ENCODE measurements at places on chromosomes 13 and 19.

DNA sequence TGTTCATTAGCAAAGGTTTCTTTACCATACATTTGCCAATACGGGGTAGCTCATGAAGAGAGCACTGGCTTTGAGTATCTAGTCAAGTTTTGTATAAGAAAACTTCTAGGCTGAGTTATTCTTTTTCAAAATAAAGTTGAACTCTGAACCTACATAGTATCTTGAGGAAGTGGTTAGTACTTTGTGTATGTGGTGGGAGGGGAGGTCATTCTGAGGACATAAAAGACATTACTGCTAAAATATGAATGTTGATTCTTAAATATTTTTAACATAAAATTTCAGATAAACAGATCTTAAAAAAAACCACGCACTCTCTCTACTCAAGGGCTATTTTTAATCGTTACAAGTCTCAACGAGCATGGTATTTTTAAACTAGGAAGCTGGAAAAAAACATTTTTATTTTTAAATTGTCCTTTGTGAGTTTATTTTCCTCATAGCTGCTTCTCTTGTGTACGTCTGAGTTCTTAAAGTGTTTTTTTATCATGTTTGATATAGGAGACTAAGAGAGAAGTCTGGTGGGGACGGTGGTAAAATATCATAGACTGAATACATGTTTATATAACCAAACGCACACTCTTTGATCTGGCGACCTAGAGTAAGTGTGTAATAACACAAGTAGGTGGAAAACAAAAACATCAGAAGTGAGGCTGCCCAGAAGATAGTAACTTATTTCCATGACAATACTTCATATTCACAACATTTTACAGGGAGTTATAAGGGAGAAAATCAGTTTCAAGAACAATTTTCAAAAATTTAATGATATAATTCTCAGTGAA lies 118.0 kb upstream of the POSTN start:
- DNase-seq: no peak

GRCh38 chr19:14148751-14149410 lies 12.5 kb upstream of the ASF1B start:
- DNase-seq: no peak

DNA sequence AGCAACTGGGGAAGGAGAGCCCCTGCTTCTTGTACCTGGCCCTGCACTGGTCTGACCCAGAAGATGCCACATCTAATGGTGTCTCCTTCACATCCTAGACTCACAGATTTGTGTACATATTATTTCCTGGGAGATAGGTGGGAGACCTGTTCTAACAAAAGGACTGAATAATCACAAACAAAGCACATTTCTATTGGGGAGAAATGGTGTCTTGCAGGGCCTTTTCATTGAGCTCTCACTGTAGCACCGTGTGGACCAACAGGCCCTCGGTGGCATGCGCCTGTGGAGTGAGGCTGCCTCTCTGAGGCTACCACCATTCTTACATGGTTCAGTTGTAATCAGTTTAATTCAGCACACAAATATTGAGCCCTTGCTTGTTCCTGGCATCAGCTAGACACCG lies 989 bp upstream of the SACS start:
- peak; percentile 36 for DNase-seq

GRCh38 chr19:38015216-38015615 lies 108.2 kb downstream of the SIPA1L3 start:
- DNase-seq: no peak

DNA sequence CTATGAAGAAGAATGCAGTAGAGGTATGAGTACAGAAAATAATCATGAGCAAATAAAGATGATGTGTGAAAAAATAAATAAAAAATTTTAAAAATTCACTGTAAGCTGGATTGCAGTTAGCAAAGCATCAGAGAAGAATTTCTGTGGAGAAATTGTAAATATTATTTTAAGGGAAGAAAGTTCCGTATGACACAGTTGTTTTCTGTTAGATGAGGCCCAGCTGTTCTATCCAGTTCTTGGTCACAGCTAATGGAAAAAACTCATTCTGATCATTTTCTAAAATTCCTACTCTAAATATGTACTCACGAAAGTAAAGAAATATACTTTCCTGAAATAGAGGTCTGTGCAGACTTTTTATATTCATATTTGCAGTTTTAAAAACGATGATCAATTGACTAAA lies 578.8 kb downstream of the DCT start:
- DNase-seq: no peak

- DNase-seq: no peak
Observed at GRCh38 chr13:44355621-44356020, 18.0 kb upstream of the SERP2 start.

- no peak for DNase-seq
Observed at GRCh38 chr13:82597747-82598146, 1284.5 kb downstream of the SLITRK1 start.

- DNase-seq: no peak
Observed at GRCh38 chr19:19579533-19580361, 38.7 kb downstream of the PBX4 start.

DNA sequence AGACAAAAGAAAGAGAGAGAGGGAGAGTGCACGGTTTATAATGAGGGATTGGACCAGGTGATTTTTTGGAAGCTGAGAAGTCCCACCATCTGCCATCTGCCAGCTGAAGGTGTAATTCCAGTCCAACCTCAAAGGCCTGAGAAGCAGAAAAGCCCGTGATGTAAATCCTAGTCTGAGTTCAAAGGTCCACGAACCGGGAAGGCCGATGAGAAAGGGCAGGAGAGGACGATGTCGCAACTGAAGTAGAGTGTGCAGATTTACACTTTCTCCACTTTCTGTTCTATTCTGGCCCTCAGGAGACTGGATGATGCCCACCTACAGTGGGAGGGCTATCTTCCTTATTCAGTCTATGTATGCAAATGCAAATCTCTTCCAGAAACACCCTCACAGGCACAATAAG lies 500.0 kb downstream of the DIAPH3 start:
- DNase-seq: no peak

GRCh38 chr13:41546372-41547190 lies 89.2 kb downstream of the RGCC start:
- DNase-seq: no peak

- no peak for DNase-seq
Observed at GRCh38 chr19:35063940-35064818, 22.7 kb downstream of the HPN start.
